ENCODE measurements at places on chromosomes 5 and 9.

DNA sequence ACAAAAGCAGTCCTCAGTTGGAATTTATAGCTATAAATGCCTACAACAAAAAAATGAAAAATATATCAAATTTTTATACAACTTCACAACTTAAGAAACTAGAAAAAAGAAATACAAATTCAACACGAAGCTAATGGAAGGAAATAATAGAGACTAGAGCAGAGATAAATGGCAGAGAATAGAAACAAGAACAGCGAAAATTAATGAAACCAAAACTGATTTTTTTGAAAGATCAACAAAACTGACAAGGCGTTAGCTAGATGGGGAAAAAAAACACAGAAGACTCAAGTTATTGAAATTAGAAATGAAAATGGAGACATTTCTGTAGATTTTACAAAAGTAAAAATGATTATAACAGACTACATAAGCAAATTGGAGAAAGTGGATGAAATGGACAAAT is 20.6 kb downstream of the TPD52L3 start:
- DNase-seq: no peak

DNA sequence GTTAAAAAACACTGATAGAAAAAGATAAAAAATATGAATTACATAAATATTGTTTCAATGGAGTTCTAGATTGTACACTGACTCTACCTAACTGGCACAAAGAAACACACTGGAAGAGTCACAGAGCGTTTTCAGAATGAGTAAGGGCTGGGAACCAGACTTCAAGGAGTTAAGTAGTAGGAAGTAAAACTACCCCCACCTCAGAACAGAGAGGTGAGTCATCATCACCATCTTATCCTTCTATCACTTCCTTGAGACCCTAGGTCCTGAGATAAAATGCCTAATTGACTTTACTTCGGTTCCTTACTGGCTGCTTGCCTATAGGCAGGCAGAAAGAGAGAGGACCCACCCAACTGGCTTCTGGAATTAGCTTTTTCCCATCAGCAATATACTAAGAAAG is 79.7 kb downstream of the ELAVL2 start:
- DNase-seq: no peak

- no peak for DNase-seq
Observed at GRCh38 chr5:172417983-172418630, 36.2 kb downstream of the SH3PXD2B start.

GRCh38 chr5:104456122-104456521 is 893.5 kb upstream of the NUDT12 start:
- no peak for DNase-seq

DNA sequence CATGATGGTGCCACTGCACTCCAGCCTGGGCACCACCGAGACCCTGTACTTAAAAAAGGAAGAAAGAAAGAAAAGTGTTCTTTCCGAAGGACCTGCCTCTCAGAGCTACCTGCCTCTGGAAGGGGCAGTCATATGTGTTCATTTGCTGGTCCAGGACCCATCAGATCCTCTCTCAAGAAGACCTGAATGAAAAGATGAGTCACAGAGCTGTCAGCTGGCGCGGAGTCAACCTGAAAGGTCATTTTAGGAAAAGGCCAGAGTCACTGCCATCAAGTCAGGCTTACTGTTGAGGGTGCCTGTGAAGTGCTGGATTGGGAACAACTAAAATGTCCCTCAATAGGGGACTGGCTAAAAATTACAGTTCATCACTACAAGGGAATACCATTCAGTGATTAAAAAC is 14.9 kb upstream of the HRH2 start:
- DNase-seq: no peak

GRCh38 chr9:136655536-136656182 is 7.1 kb upstream of the EGFL7 start:
- no peak for DNase-seq

GRCh38 chr9:109331353-109331752 is 10.5 kb upstream of the EPB41L4B start:
- no peak for DNase-seq

DNA sequence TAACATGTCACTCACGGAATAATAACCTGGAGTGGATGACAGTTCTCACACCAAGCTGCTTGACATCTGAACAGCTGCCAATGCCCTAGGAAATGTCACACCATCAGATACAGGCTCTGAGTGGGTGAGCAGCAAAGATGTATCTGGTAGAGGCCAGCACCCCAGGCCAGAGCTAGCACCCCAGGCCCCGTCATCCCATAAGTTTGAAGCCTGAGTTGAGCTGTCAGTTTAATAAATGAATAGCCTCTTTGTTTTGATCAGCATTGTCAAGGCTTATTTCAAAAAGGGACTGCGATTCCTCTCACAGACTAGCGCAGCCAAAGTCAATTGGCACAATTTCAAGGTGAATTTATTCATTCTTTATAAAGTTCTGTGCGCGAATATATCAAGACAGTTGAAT is 1327.1 kb downstream of the MAT2B start:
- no peak for DNase-seq

DNA sequence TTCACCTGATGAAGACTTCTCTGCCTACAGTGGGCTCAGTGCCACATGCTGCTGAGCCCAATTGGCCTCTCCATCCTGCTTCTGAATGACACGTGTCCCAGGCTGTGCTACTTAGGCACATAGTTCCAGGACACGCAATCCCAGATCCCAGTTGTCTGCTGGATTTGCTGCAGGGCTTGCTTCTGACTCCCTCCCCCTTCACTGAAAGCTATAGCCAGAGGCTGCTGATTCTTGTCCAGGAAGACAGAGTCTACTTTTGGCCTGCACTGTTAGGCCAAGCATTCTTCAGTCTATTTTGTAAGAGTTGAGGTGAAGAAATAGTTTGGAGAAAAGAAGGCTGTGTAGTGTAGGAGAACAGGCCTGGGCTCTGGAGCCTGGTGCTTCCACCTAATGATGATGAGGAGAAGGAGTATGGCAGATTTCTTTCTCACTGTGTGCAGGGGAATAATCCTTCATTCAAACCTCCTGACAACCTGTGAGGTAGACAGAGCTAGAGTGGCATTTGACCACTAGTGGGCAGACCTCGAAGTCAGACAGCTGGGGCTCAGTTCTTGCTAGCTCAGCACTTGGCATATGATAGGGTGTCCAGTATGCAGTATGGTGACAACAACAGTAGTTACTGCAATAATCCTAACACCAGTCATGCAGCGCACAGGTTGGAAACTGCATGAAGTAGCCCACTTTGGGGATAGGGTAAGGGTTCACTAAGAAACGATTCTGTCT is 19.5 kb upstream of the ASPN start:
- no peak for DNase-seq

DNA sequence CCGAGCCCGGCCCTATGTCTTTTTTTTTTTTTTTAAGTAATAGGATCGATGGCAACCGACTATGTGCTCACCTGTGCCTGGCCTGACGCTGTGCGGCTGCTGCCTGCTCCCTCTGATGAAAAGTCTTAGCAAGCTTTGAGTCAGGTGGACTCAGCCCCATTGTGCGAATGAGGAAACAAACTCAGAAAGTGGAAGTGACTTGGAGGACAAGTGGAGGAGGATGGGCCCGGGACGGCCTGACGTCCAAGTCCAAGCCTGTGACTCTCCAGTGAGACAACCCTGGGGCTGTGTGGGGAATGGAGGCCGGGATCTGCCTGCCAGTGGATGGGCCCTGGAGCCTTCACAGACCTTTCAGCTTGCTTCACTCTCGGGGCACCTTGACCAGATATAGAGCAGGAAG is 57.9 kb downstream of the EXD3 start:
- no peak for DNase-seq

DNA sequence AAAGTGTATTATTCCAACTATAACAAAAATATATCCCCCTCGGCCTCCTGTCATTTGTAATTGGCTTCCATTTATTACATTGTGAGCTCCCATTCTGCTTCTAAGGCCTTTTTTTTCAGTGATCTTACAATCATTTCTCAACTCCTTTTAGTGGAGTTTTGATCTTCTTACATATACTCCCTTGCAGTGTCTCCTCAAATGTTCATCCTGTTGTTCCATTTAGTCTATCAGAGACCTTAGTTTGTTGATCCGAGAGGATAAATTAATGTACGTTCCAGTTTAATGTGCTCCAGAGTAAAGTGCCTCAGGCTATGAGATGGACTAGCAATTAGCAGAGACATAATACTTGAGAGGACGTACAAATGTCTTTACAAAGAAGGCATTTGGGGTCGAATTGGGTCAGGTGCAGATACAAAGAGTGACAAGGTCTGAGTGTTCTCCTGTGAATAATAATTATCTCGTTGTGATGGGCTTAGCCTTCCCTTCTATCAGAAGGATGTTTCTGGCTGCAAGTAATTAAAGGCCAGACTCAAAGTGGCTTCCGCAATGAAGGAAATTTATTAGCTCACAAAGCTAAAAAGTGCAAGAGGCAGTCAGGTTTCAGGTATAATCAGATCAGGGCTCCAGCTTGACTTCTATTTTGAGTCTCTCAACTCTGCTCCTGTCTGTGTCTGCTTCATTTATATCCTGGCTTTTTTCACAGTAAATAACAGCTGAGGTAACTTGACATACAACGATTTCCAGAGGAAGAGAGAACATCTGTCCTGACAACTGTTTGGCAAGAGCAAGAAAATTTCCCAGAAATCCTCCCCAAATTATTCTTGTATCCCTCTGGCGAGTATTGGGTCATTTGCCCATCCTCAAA is 30.1 kb downstream of the ARRDC3 start:
- DNase-seq: no peak

DNA sequence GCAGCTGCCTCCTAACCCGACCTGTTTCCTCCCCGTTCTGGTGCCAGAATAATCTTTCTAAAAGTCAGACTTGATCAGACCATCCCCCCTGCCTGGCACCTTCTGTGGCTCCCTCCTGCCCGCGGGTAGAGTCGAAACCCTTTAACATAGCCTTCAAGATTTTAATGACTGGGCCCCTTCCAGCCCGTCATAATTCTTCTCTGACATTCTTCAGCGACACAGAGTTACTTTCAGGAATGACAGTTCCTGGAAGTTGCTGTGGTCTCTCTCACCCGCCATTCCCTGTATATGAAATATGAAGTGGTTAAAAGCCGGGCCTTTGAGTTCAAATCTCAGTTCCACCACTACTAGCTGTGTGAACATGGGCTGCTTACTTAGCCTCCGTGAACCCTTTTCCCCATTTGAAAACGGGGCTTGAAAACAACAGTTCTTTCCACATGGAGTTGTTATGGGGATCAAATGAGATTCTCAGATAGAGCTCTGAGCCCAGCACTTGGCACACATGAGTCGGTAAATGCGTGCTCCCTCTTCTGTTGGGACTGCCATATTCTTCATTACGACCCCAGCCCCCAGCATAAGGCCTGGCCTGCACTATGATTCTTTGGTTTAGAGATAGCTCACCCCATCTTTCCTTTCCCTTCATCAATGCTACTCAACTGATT is 737 bp downstream of the NANS start:
- no peak for DNase-seq

DNA sequence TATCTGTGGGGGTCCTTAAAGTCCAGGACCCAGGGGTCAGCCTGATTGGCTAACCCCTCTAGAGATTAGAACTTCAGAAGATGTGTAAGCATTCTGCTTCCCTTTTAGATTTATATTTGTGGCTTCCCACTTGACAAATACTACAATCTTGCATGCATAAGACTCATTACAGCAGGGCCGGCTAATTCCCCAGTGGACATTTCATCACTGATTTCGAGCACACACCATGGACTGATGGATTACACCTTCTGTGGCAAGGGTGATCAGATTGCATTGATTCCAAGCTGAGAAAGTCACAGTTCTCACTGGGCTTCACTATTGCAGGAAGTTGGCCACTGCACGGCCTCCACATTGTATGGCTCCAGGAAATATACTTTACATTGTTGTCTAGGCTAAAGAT is 65.8 kb upstream of the DAPK1 start:
- DNase-seq: no peak

- no peak for DNase-seq
Observed at GRCh38 chr5:153774686-153775085, 264.0 kb downstream of the FAM114A2 start.

DNA sequence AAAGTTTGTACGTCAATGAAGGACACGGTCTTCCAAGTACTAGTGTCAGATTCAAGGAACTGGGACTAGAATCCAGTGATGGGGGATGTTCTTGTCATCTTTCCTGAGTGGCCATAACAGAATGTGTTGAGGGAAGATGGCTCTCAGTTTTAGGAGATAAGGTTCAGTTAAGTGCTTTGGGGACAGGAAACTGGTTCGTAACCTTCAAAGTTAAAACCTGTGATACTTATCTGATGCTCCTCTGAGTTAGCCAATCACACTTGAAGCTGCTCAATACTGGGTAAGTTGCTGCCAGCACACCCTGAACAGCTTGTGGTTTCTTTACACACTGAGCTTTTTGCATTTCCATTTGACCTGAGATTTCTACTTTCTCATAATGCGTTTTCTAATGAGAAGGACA is 64.4 kb downstream of the PIK3R1 start:
- DNase-seq: no peak

- DNase-seq: no peak
Observed at GRCh38 chr9:85987236-85987635, 46.3 kb downstream of the NAA35 start.

DNA sequence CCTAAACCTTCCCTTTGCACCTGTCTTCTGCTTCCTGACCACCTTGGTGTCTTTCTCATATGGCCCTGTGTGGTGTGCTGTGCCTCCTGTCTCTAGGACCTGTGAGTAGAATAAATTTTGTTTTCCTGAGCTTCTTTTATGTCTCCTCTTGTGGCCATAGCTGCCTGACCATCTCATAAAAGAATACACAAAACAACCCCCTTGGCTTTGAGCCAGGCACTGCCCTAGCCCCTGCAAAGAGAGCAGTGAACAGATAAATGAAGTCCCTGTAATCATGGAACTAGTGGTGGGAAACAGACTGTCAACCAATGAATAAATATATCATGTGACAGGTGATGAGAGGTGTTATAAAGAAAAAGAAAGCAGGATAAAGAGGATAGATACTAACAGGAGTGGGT is 485.1 kb downstream of the CSNK1G3 start:
- no peak for DNase-seq

DNA sequence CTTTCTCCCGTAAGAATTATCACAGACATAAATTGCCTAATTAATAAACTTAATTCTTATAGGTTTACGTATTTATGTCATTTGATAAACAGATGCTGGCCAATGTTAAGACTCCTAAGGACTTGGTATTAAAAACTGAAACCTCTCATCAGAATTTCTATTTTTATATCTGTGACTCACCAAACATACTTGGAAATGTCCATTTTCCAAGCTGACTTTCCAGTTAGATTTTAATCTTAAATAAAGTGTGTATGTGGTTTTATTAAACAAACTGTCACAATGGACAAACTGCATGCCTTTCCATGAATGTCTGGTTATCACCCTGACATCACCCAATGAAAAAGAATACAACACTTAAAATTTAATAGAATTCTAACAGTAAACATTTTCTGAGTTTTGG is 12.6 kb upstream of the COL23A1 start:
- DNase-seq: no peak
